ENCODE measurements at places on chromosomes 6 and 20. TPM values are rescaled to one million over a fixed set of nuclear protein-coding genes. Genes with fewer than 3 reads are reported as not detected.

Gene FAM209A
- not detected for total RNA-seq

Gene MRPL14
- 24.3 TPM for total RNA-seq

Gene PMEPA1
- total RNA-seq = 1.0 TPM

Gene CALHM6
- total RNA-seq = 0.29 TPM

Gene STMND1
- not detected for total RNA-seq

Gene SSTR4
- total RNA-seq = not detected

Gene NRSN1
- not detected for total RNA-seq

Gene RCAN2
- total RNA-seq = 0.88 TPM

Gene ZNF318
- total RNA-seq = 15.3 TPM

Gene ETV7
- total RNA-seq = 0.29 TPM

Gene FILIP1
- 0.43 TPM for total RNA-seq

Gene OR2J3
- not detected for total RNA-seq

Gene ULBP1
- total RNA-seq = 0.86 TPM

Gene FITM2
- total RNA-seq = 9.6 TPM

Gene SLC22A7
- total RNA-seq = not detected

Gene KIAA1755
- total RNA-seq = 1.7 TPM

Gene DEFB132
- total RNA-seq = not detected

Gene CD40
- total RNA-seq = 0.66 TPM

Gene LHFPL5
- total RNA-seq = not detected

Gene SLC35F1
- total RNA-seq = under 0.01 TPM

Gene PDYN
- total RNA-seq = not detected

Gene SYTL3
- total RNA-seq = 3.1 TPM

Gene ZNF322
- total RNA-seq = 11.6 TPM

Gene RXRB
- total RNA-seq = 23.5 TPM

Gene GSS
- total RNA-seq = 61.1 TPM

Gene SRSF6
- 78.7 TPM for total RNA-seq

Gene KIF13A
- total RNA-seq = 35.7 TPM

Gene ME1
- total RNA-seq = 7.4 TPM

Gene CRISP3
- not detected for total RNA-seq

Gene VSX1
- not detected for total RNA-seq

Gene CYP39A1
- 0.22 TPM for total RNA-seq

Gene KLHDC3
- total RNA-seq = 124 TPM

Gene ARFGEF3
- total RNA-seq = 0.22 TPM

Gene OPRM1
- not detected for total RNA-seq

Gene PACSIN1
- not detected for total RNA-seq

Gene NRN1
- total RNA-seq = not detected

Gene BACH2
- 1.3 TPM for total RNA-seq

Gene SEL1L2
- total RNA-seq = not detected

Gene CAPN11
- total RNA-seq = 0.43 TPM

Gene TAGAP
- not detected for total RNA-seq

Gene SLC52A3
- total RNA-seq = not detected

Gene WFDC11
- total RNA-seq = not detected

Gene CLDN20
- not detected for total RNA-seq

Gene CFAP61
- not detected for total RNA-seq

Gene SLC4A11
- 2.2 TPM for total RNA-seq

Gene GPR6
- total RNA-seq = not detected

Gene LMBRD1
- total RNA-seq = 29.5 TPM

Gene PNRC1
- 107 TPM for total RNA-seq

Gene SIRPD
- total RNA-seq = not detected

Gene ANKRD66
- total RNA-seq = not detected

Gene KHDC1
- 3.3 TPM for total RNA-seq

Gene BAG2
- 12.7 TPM for total RNA-seq

Gene NKAIN4
- total RNA-seq = 0.57 TPM

Gene ZBTB12
- total RNA-seq = 1.4 TPM

Gene LPA
- not detected for total RNA-seq

Gene F13A1
- 1.0 TPM for total RNA-seq

Gene OLIG3
- total RNA-seq = not detected

Gene FAXC
- total RNA-seq = 0.14 TPM
